ENCODE measurements at places on chromosomes 2 and 18. TPM values are rescaled to one million over a fixed set of nuclear protein-coding genes. Genes with fewer than 3 reads are reported as not detected.

The TWIST2 gene
- 0.11 TPM for total RNA-seq

The M1AP gene
- total RNA-seq, result not detected

The CAMKMT gene
- total RNA-seq, result 20.8 TPM

The ALKAL2 gene
- total RNA-seq, result 0.22 TPM

The NMUR1 gene
- total RNA-seq, result not detected
